ENCODE measurements at places on chromosomes 1 and 21. TPM values are rescaled to one million over a fixed set of nuclear protein-coding genes. Genes with fewer than 3 reads are reported as not detected.

The LCE6A gene
- not detected for total RNA-seq

The MNDA gene
- not detected for total RNA-seq

The RPE65 gene
- total RNA-seq, result not detected

The CHIT1 gene
- total RNA-seq, result not detected

The ABCD3 gene
- total RNA-seq, result 36.3 TPM

The H3-3A gene
- total RNA-seq, result 196 TPM

The GPA33 gene
- 0.04 TPM for total RNA-seq

The ADAMTS1 gene
- 25.1 TPM for total RNA-seq

The GABRD gene
- not detected for total RNA-seq

The LCE4A gene
- total RNA-seq, result not detected

The BCAR3 gene
- total RNA-seq, result 171 TPM

- H3K36me3 ChIP-seq, result no peaks in the 10 kb centered on the region
- H3K4me3 ChIP-seq, result no peak overlapping the region
- H3K27me3 ChIP-seq, result no peaks in the 10 kb centered on the region
Observed at GRCh38 chr1:115496904-115497527, 144.8 kb upstream of the VANGL1 start.

DNA sequence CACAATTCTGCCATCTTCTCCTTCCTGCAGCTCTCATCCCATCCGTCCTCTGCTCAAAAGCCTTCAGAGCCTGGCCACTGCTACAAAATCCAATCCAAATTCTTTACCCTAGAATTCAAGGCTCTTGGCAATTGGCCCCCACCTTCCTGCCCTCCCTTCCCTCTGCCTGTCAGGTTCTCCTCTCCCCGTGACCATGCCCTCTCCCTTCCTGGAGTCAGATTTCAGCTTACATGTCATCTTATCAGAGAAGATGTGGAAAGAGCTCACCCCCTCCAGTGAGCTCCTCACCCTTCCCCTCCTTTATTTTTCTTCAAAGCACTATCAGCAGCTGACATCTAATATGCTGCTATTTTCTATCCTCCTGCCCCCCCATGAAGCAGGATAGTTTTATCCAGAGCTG lies 86.9 kb downstream of the GRIK3 start:
- H3K4me1 ChIP-seq, result no peaks in the 10 kb centered on the region
- H3K4me3 ChIP-seq, result no peak overlapping the region
- no peak overlapping the region for H3K27ac ChIP-seq
- H3K27me3 ChIP-seq, result peaks cover 22% of the 10 kb centered on the region
- DNase-seq, result no peak

GRCh38 chr1:11134251-11134897 lies 34.7 kb upstream of the EXOSC10 start:
- peak overlapping the region; percentile 86 for H3K27ac ChIP-seq
- peak; percentile 95 for DNase-seq
- H3K4me3 ChIP-seq, result peak overlapping the region; percentile 15
- peaks cover 45% of the 10 kb centered on the region for H3K4me1 ChIP-seq

DNA sequence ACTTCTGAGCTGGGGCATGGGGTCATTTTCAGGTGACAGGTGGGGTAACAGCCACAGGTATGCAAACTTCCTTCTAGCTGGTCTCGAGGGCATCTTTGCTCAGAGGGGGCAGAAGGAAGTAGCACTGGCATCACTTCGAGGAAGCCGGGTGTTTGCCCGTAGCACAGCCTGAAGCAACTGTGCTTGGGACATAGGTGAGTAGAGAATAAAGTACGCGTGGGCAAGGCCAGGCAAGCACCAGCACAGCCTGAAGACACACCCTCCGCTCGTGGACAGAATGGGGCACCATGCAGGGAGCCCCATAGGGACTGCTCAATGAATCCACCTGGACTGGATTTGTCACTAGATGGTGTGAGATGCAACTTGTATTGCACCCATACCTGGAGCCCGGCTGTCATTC lies 167.1 kb downstream of the KCNJ6 start:
- H3K27me3 ChIP-seq, result peaks cover 64% of the 10 kb centered on the region
- H3K36me3 ChIP-seq, result no peaks in the 10 kb centered on the region
- no peak overlapping the region for H3K4me3 ChIP-seq
- H3K4me1 ChIP-seq, result no peaks in the 10 kb centered on the region
- DNase-seq, result no peak
- H3K27ac ChIP-seq, result no peak overlapping the region

GRCh38 chr1:27662261-27662660 lies 9.7 kb downstream of the IFI6 start:
- H3K36me3 ChIP-seq, result no peaks in the 10 kb centered on the region
- H3K27me3 ChIP-seq, result no peaks in the 10 kb centered on the region
- DNase-seq, result no peak
- H3K4me1 ChIP-seq, result peaks cover 17% of the 10 kb centered on the region
- H3K27ac ChIP-seq, result no peak overlapping the region
- no peak overlapping the region for H3K4me3 ChIP-seq

- peaks cover 33% of the 10 kb centered on the region for H3K4me1 ChIP-seq
- no peak overlapping the region for H3K4me3 ChIP-seq
- H3K27me3 ChIP-seq, result no peaks in the 10 kb centered on the region
- H3K27ac ChIP-seq, result no peak overlapping the region
- H3K36me3 ChIP-seq, result no peaks in the 10 kb centered on the region
- no peak for DNase-seq
Observed at GRCh38 chr1:1437904-1438376, 2.5 kb downstream of the VWA1 start.

- H3K4me1 ChIP-seq, result peaks cover 15% of the 10 kb centered on the region
- no peaks in the 10 kb centered on the region for H3K36me3 ChIP-seq
- no peak overlapping the region for H3K27ac ChIP-seq
Observed at GRCh38 chr1:109184687-109185086, 29.0 kb upstream of the SARS1 start.

DNA sequence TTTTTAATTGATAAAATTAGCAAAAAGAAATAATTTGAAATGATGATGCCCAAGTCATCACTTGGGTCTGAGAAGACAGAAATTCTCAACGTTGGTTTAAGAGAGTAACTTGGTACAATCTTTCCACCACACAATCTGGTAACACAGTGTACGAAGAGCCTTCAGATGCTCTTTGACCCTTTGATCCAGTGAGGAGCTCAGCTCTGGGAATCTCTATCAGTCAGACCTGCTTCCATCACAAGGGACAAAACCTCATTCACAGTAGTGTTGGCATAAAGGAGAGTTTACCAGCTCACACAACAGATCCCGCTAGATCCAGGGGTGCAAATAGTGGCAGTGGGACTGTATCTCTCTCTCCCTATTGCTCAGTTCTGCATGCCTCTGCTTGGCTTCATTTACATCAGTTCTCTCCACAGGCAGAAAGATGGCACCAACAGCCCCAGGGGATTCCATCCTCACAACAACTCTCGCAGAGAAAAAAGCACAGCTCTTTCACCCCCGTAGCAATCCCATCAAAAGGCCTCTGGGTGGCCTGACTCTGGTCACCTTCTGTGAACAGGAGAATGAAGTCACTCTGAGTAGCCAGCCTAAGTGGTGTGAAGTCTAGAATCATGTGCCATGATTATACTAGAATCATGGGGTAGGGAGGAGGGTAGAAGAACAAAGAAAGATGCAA lies 119.7 kb downstream of the ZNF281 start:
- no peak overlapping the region for H3K4me3 ChIP-seq
- no peaks in the 10 kb centered on the region for H3K36me3 ChIP-seq
- no peak overlapping the region for H3K27ac ChIP-seq
- DNase-seq, result peak; percentile 67
- peaks cover 9% of the 10 kb centered on the region for H3K4me1 ChIP-seq

DNA sequence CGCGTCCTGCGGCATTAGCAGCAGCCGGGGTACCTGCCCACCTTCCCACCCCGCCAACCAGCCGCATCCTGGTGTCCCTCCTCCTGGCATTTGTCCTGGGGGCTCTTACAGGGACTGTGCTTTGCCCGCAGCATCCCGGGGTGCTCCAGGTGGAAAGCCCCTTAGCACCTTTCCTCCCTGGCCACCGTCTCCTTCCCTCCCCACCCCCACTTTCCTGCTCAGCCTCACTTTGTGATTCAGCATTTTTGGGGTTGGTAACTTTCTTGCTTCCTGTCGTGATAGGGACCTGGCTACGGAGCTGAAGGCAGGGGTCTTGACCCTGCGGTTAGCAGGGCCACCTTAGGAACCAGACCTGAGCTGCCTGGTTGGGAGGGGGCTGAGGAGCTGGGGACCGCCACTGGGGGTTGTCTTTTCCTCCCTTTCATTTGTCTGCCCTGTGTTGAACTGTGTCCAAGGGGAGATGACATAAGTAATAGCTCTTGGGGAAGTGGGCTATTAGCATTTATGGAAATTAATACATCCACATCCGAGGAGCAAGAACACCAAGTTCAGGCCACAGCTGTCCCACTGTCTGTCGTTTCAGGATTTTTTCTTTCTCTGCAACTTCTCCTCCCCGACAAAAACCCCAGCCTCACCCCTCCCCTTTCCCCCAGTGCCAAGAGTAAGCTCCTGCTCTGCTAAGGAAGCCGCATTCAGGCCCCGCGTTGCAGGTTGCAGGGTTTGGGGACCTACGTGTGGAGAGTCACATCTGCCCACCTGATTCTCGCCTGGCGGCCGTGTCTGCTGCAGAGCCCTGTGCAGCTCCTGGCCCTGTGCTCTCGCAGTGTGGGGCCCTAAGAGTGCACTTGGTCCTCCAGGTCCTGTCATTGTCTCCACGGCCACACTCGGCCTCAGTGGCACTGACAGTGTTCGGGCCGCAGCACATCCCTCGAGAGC lies 1.6 kb upstream of the NPHP4 start:
- no peaks in the 10 kb centered on the region for H3K27me3 ChIP-seq
- peak; percentile 25 for DNase-seq
- peak overlapping the region; percentile 8 for H3K27ac ChIP-seq
- H3K4me1 ChIP-seq, result peaks cover 17% of the 10 kb centered on the region

GRCh38 chr1:90713741-90714509 lies 3.2 kb downstream of the BARHL2 start:
- H3K4me1 ChIP-seq, result no peaks in the 10 kb centered on the region
- peaks cover 78% of the 10 kb centered on the region for H3K27me3 ChIP-seq
- DNase-seq, result no peak
- no peak overlapping the region for H3K27ac ChIP-seq
- no peak overlapping the region for H3K4me3 ChIP-seq
- H3K36me3 ChIP-seq, result no peaks in the 10 kb centered on the region

GRCh38 chr1:171212607-171213351 lies 27.7 kb downstream of the FMO2 start:
- H3K27ac ChIP-seq, result no peak overlapping the region
- H3K4me3 ChIP-seq, result no peak overlapping the region
- no peaks in the 10 kb centered on the region for H3K36me3 ChIP-seq
- peaks cover 69% of the 10 kb centered on the region for H3K27me3 ChIP-seq

GRCh38 chr21:18060402-18060801 lies 184.2 kb upstream of the CHODL start:
- H3K27ac ChIP-seq, result no peak overlapping the region
- no peak overlapping the region for H3K4me3 ChIP-seq
- DNase-seq, result no peak
- no peaks in the 10 kb centered on the region for H3K4me1 ChIP-seq
- no peaks in the 10 kb centered on the region for H3K27me3 ChIP-seq

GRCh38 chr1:154502066-154502743 lies at the start of the genes SHE and TDRD10:
Gene SHE (minus strand): TSS chr1:154502412. CDS start chr1:154502026, 386 bp downstream.
Gene TDRD10 (plus strand): TSS chr1:154502219. CDS start chr1:154506904, 4,685 bp downstream.
- H3K27ac ChIP-seq, result no peak within 1 kb of the TSS
- peaks cover 64% of the 10 kb centered on the region for H3K27me3 ChIP-seq
